Common myeloid progenitor, CD34-positive (primary cell): ENCODE measurements at places on chromosomes 7 and 10.

GRCh38 chr7:95593343-95593742 lies 3.0 kb downstream of the PDK4 start:
- no peak for DNase-seq

DNA sequence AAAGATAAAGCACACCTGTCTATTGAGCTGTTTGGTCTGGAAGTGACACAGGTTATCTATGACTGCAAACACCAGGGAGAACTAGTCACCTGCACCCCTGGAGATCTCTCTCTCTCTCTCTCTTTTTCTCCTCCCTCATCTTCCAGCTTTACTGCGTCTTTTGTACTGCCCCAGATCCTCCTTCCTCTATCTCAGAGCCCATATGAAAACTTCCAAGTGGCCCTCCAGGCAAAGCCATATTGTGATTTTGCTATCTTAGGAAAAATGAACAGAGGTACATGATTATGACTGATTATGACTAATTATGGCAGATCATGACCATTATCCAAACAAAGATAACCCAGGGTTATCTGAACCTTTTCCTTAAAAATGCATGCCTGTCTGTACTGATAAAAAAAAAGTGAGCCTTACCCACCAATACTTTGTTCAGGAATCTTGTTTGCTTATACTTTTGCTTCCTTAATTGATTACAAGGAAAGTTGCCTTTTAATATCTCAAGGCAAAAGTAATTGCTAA lies 12.6 kb upstream of the EPHB6 start:
- DNase-seq = no peak

GRCh38 chr10:7410301-7410861 lies 453 bp downstream of the SFMBT2 start:
- DNase-seq = peak; percentile 33

GRCh38 chr10:35639728-35640401 lies 2.2 kb downstream of the FZD8 start:
- DNase-seq = peak; percentile 30

- no peak for DNase-seq
These were observed 97.6 kb downstream of the KIAA1217 start for GRCh38 chr10:24306507-24306875.

DNA sequence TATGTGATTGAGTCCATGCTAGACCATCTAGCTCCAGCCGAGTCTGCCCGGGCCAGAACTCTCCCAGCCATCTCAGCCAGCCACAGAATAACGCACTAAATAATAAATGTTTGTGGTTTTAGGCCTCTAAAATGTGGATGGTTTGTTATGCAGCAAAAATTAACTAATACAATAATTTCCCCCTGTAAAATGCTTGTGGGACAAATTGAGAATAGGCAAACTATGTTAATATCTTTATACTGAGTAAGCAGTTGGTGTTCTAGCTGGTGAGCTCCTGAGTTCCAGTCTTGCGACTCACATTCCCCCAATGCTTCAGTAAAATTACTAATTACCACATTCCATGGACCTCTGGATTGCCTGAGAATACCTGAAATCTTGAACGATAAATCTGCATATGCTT lies 316.8 kb upstream of the NFE2L3 start:
- no peak for DNase-seq

DNA sequence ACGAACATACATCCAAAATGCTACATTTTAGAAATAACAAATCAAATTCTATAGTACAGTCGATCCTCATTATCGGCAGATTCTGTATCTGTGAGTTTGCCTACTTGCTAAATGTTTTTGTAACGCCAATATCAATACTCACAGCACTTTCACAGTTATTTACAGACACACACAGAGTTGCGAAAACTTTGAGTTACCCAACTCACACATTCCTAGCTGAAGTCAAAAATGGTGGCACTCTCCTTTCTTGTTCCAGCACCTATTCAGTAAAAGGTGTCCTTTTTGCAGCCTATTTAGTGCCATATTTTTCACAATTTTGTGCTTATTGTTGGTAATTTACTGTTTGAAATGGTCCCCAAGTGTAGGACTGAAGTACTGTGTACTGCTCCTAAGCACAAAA lies 161.7 kb downstream of the AKR1D1 start:
- DNase-seq = no peak

GRCh38 chr7:132080467-132080866 lies 495.8 kb downstream of the PLXNA4 start:
- no peak for DNase-seq

DNA sequence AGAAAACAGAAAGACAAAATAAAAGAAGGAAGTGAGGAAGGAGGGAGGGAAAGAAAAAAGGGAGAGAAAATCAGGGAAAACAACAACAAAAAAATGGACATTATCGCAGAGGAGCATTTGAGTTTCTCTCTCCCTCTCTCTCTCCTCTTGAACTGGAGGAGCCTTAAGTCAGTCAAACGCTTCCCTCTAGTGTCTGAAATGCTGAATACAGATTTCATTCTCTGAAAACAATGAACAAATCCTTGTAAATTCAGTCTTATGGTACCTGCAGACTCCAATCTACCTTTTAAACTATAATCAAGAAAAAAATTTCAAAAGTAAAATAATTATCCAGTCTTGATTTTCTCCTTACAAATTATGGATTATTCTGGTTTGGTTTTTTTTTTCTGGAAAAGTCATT lies 89.2 kb upstream of the PFKP start:
- DNase-seq = peak; percentile 70

DNA sequence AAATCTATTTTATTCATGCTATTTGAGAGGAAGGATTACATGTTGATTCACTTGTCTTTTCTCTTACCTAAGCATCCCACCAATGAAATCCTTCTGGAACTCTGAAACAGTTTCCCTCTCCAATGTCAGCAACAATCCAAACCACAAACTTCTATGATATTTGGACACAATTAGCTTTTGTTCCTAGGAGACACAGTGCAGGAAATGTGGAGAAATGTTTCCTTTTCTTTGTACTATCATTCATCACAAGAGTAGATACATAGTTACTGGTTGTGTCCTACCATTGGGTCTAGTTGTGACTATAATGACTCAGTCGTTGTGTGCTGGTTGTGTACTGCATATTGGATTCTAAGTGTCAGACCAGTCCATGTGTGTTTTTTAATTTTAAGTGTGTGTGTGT lies 156.8 kb upstream of the MAGI2 start:
- no peak for DNase-seq

DNA sequence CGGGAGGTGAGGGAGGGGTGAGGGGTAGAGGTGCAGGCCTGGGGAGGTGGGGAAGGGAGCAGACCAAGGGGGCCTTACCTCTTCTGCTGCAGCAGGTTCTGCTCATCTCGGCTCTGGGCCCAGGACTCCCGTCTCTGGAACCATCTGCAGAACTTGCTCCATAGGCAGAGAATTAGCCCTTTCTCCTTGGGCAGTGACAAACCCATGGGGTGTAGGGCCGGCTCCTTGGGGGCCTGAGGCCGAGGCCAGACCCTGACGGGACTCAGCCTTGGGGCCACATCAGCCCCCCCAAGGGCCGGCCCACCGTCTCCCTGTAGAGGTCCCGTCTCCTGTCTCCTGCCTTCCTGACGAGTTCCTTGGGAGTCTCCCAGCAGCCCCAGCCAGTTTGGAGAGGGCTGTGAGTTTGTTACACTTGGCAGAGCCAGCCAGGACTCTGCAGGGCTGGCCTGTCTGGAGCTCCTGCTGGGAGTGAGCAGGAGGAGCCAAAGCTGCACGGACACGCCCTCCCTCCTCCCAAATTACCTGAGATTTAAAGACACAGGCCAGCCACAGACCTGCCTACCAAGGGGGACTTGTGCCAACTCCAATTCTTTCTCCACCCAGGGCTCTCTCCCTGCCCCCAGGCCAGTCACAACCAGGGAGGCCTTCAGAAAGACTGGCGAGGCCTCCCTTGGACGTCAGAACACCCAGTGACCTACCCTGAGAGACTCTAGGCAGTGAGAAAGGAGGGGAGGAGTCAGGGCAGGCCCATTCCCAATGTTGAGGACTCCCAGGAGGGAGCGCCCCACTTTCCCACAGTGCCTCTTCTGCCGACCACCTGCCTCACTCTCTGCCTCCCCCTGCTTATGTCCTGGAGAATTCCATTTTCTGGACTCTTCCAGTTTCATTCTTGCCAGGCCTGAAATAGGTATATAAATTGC lies at the start of gene TRPV6:
Gene TRPV6 (minus strand): TSS at position 435 of the 920 bp plus-strand sequence.
- no peak for DNase-seq

DNA sequence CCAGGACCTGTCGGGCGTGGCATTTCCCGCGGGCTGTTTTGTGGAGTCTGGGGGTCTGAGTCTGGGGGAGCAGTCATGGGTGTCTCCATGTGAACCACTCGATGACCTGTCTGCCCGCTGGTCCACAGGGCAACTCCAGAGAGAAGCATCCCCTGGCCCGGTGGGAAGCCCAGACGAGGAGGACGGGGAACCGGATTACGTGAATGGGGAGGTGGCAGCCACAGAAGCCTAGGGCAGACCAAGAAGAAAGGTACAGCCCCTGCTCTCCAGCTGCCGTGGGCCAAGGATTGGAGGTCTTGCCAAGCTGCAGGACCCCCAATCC lies 14.7 kb downstream of the LAT2 start:
- DNase-seq = no peak

GRCh38 chr10:77321838-77322237 lies 315.8 kb downstream of the KCNMA1 start:
- no peak for DNase-seq

DNA sequence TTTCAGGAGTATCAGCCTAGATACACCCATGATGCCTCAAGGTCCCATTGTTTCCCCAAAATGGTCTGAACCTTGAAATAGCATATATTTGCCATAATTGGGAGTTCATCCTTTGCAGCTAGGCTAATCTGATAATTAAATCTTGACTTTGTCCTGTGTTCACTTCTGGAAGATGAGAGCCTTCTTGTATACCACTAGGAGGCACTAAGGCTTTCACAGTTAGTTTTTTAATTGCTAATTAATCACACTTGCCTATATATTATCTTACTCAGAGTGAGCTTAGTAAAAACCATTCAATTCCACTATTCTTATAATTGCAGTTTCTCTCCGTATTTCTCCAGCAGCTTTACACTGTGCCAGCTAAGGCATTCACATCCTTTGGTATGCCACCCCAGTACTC lies 48.7 kb upstream of the MAGI2 start:
- DNase-seq = no peak

DNA sequence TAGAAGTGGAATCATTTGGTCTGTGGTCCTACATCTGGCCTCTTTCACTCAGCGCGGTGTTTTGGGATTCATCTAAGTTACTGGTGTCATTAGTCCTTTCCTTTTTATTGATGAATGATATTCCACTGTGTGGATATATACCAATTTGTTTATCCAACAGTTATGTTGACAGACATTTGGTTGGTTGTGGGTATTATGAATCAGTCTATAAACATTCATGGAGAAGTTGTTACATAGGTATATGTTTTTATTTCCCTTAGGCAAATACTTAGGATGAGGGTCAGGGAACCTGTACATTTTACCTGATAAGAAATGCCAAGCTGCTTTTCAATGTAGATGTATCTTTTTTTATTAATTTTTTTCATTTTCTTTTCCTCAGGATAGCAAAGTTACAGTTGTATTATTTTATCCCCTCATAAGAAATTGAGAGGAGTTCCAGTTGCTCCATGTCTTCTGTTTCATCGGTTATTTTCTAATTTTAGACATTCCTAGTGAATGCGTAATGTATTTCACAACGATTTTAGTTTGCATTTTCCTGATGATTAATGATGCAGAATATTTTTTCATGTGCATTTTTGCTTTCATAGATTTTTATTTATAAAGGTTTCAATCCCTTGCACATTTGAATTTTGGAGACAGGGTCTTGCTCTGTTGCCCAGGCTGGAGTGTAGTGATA lies 203.8 kb upstream of the SH2B2 start:
- no peak for DNase-seq

DNA sequence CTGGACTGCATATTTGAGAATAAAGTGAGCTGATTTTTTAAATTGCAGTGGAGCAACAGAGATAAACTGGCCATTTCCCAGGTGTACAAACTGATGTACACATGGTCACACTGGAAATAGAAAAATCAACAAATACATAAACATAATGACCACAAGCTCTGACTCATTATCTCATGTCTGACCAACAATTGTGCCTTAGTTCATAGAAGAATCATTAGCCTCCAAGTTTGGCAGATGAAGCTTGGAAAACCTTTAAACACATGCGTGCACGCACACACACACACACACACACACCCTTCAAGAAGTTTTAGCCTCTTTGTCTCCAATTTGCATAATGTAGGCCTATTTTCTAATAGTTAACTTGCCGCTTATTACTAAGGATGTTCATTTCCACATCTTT lies 308.9 kb upstream of the POM121L12 start:
- no peak for DNase-seq

DNA sequence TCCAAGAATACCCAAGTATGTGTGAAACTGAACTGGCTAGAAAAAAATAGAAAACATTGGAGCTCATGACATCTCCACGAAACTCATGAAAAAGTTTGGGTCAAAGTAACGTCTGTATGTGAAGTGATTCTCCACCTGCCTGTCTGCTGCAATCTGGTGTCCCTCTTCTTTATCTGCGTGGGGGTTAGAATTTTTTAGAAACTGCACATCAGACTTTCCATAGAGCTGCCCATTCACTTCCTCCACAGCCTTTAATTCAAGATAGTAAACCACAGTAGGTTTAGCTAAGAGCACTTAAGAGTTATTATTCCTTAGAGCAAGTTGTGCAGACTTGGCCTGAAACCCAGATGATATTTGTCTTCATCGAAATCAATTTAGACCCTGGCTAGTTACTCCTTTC lies 55.3 kb downstream of the SCIN start:
- DNase-seq = peak; percentile 73

DNA sequence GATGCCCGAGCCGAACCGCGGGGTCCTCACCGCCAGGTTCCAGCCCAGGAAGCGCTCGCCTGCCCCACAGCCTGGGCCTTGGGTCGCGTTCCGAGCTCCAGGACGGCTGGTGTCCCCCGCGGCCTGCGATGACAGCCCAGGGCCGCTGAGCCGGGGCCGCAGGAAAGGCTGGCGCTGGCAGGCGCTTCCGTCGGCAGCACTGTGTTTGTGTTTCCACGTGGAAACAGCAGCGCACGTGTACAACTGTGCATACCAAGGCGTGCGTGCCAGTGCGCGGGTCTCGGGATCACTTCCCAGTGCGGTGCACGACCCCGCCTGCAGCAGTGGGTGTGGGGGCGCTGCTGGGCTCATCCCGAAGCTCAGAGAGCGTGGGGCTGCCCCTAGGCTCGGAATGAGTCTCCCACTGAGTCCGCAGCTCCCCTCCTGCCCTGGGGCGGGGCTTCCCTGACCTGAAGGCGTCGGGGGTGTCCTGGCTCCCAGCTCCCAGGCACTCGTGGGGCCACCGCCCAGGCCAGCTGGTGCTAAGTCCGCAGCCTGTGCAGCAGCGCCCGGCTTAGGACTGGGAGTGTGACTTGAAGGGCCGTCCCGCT lies 17.2 kb downstream of the AP5Z1 start:
- peak; percentile 81 for DNase-seq

DNA sequence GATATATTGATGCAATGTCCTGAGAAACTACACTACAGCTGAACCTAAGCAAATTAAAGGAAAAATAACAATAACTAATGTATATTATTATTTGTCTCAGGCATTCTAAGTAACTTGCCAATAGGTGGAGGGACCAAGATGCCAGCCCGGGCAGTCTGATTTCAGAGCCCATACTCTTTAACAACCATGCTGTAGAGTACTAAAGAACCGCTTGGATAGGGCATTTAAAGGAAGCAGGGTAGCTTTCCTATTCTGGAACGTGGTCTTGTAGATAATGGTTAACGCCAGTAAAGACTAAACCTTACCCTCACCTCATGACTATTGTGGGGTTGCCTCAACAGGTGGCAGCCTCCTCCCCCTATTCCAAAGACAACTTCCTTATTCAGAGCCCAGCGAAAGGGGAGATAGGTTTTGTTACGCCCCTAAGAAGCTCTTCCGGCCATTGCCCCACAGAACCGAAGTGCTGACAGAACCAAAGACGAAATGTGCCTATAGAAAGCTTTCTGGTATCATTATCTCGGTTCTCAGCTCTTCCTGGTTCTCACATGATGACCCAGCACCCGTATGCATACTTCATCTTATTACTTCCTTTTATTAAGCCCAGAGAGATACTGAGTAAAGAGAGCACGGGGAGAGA lies 707 bp upstream of the C1GALT1 start:
- peak; percentile 95 for DNase-seq
